ENCODE measurements at places on chromosomes 6 and 20. TPM values are rescaled to one million over a fixed set of nuclear protein-coding genes. Genes with fewer than 3 reads are reported as not detected.

The KCNQ2 gene
- not detected for total RNA-seq

The FAM83B gene
- not detected for total RNA-seq

The TSPO2 gene
- total RNA-seq, result not detected

The SRSF6 gene
- total RNA-seq, result 78.2 TPM

The DNAH8 gene
- total RNA-seq, result 0.07 TPM

The COL11A2 gene
- total RNA-seq, result 0.88 TPM

The EYS gene
- not detected for total RNA-seq

The LY6G5B gene
- 6.4 TPM for total RNA-seq

The PEX7 gene
- total RNA-seq, result 6.4 TPM

The WFDC10B gene
- not detected for total RNA-seq

The RPP40 gene
- total RNA-seq, result 8.2 TPM

The DOK5 gene
- 4.3 TPM for total RNA-seq

The GHRH gene
- not detected for total RNA-seq

The EEF1A2 gene
- 0.12 TPM for total RNA-seq

The COL21A1 gene
- total RNA-seq, result not detected

The SEL1L2 gene
- total RNA-seq, result not detected

The DDAH2 gene
- total RNA-seq, result 8.5 TPM

The PDYN gene
- not detected for total RNA-seq

The VEGFA gene
- total RNA-seq, result 37.3 TPM

The NKX2-4 gene
- not detected for total RNA-seq

The DCBLD1 gene
- 1.4 TPM for total RNA-seq

The SLC12A5 gene
- total RNA-seq, result not detected

The PCMT1 gene
- total RNA-seq, result 74.5 TPM
